ENCODE measurements at places on chromosomes 7 and 10.

DNA sequence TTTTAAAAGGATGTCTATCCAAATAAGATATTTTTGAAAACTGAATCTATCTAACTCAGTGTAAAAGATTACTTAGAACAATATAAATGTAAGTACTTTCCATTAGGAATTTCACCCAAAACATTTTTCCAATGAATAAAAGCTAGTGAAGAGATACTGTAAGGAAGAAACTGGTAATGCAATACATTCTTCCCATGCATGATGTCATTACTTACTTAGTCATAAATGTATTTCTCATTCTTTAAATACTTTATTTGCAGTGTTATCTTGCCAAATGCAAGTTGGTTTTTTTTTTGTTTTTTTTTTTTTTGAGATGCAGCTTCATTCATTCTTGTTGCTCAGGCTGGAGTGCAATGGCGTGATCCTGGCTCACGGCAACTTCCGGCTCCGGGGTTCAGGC, 265.6 kb downstream of the PHF14 start:
- no peak for DNase-seq

DNA sequence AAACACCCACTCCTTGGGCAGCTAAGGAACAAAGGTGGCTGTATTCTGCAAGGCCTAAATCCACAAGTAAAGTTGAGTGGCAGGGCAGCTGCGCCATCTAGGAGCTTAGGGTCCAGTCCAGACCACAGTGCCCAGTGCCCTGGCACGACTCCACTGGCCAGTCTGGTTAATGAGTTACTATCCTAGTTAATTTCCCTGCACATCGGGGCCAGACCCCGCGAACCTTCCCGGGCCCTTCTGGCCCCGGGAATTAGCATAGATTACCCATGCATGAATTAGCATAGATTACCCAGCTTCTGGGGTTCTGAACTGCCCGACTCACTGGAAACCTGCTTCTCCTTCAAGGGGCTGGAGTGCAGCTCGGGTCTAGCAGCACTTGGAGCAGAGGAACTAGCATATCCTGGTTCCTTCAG, 3.2 kb upstream of the EMX2 start:
- no peak for DNase-seq

DNA sequence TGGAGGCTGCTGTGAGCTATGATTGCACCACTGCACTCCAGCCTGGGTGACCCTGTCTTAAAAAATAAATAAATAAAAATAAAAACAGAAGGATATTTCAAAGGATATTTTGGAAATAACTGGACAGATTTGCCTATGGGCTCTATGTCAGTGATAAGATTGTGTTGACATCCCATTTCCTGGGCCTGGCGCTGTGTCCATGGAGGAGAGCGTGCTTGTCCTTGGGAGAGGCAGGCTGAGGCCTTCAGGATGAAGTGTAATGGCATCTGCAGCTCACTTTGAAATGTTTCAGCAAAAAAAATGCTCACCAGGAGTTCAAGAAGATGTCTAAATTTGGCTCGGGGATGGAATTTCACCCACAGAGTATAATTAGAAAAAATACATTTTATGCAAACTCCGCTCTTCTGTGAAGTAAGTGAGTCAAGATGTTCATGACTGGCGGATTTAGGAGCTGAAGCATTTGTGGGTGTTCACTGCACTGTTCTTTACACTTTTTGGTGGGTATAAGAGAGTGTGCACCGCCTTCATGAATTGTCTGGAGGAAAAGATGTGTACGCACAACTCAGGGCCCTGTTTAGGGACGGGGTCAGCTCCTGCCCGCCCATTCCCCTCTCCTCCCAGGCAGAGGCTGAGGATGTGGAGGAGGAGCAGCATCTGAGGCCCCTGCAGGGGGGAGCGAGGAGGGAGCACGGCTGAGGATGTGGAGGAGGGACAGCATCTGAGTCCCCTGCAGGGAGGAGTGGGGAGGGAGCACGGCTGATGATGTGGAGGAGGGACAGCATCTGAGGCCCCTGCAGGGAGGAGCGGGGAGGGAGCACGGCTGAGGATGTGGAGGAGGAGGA, 18.5 kb upstream of the FOXL3 start:
- DNase-seq, result peak; percentile 3

DNA sequence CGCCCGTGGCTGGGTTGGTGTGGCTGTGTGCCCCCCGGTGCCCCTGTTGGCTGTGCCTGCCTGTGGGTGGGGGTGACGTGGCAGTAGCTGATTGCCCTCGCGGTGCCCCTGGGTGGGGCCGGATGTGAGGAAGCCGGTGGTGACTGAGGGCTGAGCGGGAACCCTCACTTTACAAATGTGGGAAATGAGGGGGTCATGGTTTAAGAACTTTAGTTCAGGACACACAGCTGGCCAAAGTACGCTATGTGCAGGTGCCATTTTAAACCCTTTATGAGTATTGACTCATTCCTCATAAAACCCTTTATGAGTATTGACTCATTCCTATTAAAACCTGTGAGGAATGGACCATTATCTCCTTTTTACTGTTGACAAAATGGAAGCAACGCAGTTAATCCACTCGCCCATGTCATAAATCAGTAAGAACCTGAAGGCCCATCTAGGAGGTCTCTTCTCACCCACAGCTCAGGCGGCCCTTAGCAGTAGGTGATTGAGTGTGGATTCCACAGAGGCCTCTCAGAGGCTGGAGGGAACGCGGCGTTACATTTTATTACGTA, 290.1 kb upstream of the COBL start:
- DNase-seq, result no peak

- no peak for DNase-seq
These were observed 38.2 kb downstream of the CDH23 start for GRCh38 chr10:71434760-71435394.

DNA sequence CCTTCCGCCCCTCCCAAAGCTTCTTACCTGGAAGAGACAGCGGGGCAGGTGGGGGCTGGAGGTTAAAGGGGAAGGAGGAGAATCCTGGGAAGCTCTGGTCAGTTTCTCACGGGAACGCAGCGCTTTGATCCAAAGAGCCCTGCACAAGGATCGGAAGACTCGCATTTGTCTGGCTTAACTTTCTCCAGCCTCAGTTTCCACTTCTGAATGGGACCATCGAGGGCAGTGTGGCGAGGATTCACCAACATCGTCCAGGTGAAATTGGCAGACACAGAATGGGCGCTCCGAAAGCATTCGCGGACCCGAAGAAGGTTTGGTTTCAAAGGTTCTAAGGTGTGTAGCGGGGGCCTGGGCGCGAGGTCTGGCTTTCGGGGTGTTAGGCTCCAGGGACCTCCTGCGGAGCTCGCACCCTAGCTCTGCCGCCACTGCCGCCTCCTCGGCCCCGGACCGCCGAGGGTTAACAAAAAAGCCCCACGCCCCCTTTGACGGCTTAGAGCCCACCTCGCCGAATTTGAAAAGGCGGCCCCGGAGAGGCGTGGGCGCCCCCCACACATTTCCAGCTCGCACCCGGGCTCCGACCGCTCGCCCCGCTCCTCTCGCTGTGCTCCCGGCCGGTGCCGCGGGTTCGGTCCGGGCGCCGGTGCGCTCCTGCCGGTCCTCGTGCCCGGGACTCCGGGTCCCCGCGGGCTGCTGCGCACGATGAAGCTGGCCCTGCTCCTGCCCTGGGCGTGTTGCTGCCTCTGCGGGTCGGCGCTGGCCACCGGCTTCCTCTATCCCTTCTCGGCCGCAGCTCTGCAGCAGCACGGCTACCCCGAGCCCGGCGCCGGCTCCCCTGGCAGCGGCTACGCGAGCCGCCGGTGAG, at the start of gene COL26A1:
Gene COL26A1 (plus strand): TSS at position 542 of the 862 bp plus-strand sequence. CDS start 158 bp downstream, at position 700.
- DNase-seq, result peak; percentile 81

DNA sequence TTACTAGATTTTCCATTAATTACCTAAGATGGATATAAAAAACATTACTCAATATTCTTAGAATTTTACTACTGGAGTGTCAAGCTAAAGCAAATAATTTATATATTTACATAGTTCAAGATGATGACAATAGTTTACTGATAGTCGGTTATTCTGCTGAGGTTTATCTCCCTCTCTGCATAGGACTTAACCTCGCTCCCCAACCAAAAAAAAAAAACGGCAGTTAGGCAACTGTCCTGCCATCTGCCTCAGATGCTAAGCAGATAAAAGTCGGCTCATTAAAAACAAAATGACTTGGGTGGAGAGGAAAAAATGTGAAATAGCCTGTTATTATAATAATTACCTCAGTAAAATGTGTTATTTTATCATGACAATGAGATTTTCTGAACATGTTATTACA, 14.0 kb upstream of the ITGB8 start:
- no peak for DNase-seq

GRCh38 chr7:114901771-114902170, 20.1 kb upstream of the MDFIC start:
- DNase-seq, result no peak

GRCh38 chr10:113788604-113789083, 37.2 kb downstream of the PLEKHS1 start:
- DNase-seq, result no peak

- DNase-seq, result no peak
These were observed 38.4 kb downstream of the SLC39A12 start for GRCh38 chr10:17989908-17990767.

Data from glutamatergic neuron (in vitro differentiated cells).